ENCODE measurements at places on chromosomes 12 and 14. TPM values are rescaled to one million over a fixed set of nuclear protein-coding genes. Genes with fewer than 3 reads are reported as not detected.

The OVCH1 gene
- 0.45 TPM for total RNA-seq

The SMCO2 gene
- total RNA-seq: not detected

The TMCC3 gene
- total RNA-seq: 2.4 TPM

The TMEM233 gene
- 5.6 TPM for total RNA-seq

The OSBPL8 gene
- 54.7 TPM for total RNA-seq

The OR11H7 gene
- total RNA-seq: not detected

The UNC79 gene
- 0.05 TPM for total RNA-seq
